Hypothalamus (tissue), 51 donors: ENCODE measurements at places on chromosomes 3 and 15.

- DNase-seq = no peak
These were observed 678.5 kb downstream of the NR2F2 start for GRCh38 chr15:97009031-97009431.

DNA sequence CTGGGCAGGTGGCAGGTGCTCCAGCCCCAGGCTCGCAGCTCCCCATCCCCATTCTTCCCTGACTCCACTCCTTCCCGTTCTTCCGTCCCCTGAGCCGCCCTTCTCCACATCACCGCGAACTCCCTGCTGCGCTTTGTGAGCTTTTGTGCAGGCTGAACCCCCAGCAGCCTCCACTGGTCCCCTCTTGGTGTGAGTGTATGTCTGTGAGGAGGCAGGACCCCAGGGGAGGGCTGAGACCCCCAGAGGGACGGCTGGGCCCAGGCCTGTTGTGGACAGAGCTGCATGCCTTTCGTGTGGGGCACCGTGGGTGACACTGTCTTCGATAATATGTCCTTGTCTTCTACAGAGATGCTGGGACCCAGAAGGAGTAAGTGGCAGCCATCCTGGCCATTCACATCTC, 7.3 kb upstream of the ITIH3 start:
- no peak for DNase-seq

GRCh38 chr3:144063306-144063705, 91.7 kb downstream of the DIPK2A start:
- no peak for DNase-seq

DNA sequence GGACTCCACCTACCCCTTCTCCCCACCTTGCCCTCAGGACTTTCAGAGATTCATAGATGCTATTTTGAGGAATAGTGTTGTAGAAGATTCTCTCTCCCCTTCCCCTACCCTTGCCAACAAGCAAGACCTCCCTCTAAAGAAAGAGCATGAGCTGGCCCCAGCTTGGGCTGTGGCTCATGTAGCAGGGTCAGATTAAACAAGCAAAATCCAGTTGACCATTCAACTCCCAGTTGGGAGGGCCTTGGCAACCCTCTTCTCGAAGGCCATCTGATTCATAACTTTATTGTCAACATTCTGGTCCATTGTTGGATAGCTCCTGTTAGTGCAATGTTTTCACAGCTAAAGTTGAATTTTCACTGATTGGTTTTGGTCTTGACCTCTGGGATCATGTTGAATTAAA, 41.1 kb downstream of the TNFAIP8L3 start:
- DNase-seq = no peak

DNA sequence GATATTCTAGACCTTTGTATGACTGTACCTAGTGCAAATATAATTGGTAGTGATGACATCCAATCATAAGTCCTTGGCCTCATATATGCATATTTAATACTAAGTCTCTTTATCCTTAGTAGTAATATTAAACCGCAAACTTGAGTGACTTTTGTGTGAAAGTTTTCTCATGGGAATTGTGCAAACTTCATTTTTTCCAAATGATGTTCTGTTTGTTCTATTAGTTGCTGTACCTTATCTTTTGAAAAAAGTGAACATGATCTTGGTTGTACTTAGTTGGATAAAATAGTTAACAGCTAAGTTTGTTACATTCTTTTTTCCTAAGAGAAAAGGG, 43.2 kb downstream of the TMEM45A start:
- DNase-seq = no peak
